ENCODE measurements at places on chromosomes 11 and 22.

DNA sequence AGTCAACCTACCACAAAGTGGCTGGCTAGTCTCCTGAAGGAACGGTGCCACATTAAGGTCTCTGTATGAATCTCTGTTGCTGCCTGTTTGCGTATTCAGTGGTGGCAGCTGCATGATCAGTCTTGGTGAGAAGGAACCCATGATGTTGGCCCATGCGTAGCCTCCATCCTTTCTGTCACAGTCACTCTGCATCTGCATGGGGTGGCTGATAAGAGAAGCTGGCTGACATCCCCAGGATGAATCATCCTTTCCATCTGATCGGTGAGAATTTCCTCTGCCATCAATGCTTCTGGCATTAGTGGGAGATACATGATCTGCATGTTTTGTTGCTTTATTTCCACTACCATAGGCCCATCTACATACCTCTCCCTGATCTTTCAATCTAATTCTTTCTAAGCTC, 199.0 kb upstream of the NECTIN1 start:
- H3K27ac ChIP-seq = no peak overlapping the region
- H3K27me3 ChIP-seq = peaks cover 9% of the 10 kb centered on the region
- H3K4me1 ChIP-seq = no peaks in the 10 kb centered on the region
- DNase-seq = no peak
- H3K4me3 ChIP-seq = no peak overlapping the region
- H3K36me3 ChIP-seq = no peaks in the 10 kb centered on the region

DNA sequence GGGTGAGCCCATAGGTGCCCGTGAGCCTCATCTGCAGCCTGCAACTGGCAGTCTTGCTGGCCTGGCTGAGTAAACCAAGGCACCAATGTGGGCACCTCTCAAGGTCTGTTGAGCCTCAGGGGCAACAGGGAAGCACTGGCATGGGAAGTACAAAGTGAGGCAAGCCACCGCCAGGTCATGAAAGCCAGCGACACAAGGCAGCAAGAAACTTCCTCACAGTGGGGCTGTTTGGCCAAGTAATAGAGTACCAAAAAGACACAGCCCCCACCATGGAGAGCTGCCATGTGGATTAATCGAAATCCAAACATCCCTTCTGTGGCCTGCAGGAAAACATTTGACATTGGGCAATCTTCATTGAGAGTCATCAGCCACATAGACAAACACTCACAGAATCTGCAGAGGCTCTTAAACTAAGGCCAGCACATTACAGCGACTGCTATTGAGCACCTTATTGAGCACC, 43.6 kb upstream of the FIBIN start:
- H3K36me3 ChIP-seq = no peaks in the 10 kb centered on the region
- H3K4me3 ChIP-seq = peak overlapping the region; percentile 36
- peak overlapping the region; percentile 94 for H3K27ac ChIP-seq
- no peaks in the 10 kb centered on the region for H3K27me3 ChIP-seq

DNA sequence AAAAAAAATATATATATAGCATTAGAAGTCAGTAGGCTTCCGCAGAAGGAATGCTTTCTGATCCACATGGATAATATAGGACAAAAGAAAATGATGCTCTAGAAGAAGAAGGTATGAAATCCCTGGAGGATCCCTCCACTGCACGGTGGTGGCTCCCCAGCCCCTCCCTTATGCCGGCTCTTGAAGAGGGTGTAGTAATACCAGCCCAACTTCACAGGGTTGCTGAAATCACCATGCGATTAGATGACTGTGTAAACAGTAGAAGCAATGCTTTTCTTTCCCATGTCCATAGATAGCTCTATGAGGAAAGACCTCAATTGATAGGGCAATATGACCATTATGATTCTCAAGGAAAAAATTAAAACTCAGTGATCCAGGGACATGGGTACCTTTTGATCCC, 3.2 kb upstream of the ETS1 start:
- no peak overlapping the region for H3K27ac ChIP-seq
- no peak overlapping the region for H3K4me3 ChIP-seq
- no peak for DNase-seq
- peaks cover 74% of the 10 kb centered on the region for H3K27me3 ChIP-seq
- H3K4me1 ChIP-seq = no peaks in the 10 kb centered on the region

DNA sequence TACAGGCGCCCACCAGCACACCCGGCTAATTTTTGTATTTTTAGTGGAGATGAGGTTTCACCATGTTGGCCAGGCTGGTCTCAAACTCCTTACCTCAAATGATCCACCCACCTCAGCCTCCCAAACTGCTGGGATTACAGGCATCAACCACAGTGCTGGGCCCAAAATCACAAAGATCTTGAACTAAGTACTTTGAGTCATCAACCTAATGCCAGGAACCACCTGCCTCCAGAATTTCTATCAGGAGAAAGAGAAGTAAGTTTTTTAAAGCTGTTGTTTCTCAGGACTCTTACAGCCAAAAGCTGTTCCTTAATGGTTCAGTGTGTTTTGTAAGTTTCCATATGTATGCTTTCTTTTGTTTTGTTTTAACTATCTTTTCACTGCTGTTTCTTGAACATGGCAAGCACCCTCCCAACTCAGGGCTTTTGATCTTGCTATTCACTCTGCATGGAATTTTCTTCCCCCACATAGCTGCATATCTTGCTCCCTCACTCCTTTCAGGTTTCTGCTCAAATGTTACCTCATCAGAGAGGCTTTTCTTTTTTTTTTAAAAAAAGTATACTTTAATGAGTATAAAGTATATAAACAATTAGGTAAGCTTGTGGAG, 6.0 kb upstream of the PAK1 start:
- no peak overlapping the region for H3K4me3 ChIP-seq
- H3K36me3 ChIP-seq = no peaks in the 10 kb centered on the region
- DNase-seq = no peak
- no peak overlapping the region for H3K27ac ChIP-seq

- H3K27ac ChIP-seq = no peak overlapping the region
- no peaks in the 10 kb centered on the region for H3K27me3 ChIP-seq
- H3K4me3 ChIP-seq = no peak overlapping the region
- H3K36me3 ChIP-seq = no peaks in the 10 kb centered on the region
- H3K4me1 ChIP-seq = no peaks in the 10 kb centered on the region
These were observed 5.5 kb upstream of the OR52J3 start for GRCh38 chr11:5040876-5041275.

GRCh38 chr11:27717377-27717776, 17.1 kb upstream of the BDNF start:
- no peak for DNase-seq
- H3K4me1 ChIP-seq = peaks cover 21% of the 10 kb centered on the region
- peaks cover 20% of the 10 kb centered on the region for H3K27me3 ChIP-seq
- no peak overlapping the region for H3K27ac ChIP-seq

- no peak overlapping the region for H3K27ac ChIP-seq
- H3K4me3 ChIP-seq = no peak overlapping the region
- H3K36me3 ChIP-seq = no peaks in the 10 kb centered on the region
- no peak for DNase-seq
These were observed 97.1 kb upstream of the CARD18 start for GRCh38 chr11:105236664-105237063.

DNA sequence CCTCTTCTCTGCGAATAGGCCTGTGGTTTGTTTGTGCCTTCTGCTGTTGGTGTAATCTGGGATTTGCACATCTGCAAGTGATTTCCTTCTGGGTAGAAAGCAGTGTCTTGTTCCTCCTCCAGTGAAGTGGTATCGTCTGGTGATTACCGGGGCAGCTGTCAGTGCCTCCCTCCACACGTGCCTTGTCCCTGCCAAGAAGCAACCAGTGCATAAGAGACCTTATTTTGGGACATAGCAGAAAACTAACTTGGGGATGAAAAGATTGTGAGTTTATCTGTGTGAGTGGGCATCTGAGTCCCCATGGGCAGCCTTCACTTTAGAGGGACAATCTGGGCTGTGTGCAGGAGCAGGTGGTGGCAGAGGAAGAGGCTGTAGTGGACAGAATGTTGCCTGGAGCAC, 71.5 kb upstream of the SORL1-AS1 start:
- no peak overlapping the region for H3K27ac ChIP-seq
- no peak overlapping the region for H3K4me3 ChIP-seq
- H3K36me3 ChIP-seq = no peaks in the 10 kb centered on the region
- no peaks in the 10 kb centered on the region for H3K4me1 ChIP-seq
- no peak for DNase-seq

DNA sequence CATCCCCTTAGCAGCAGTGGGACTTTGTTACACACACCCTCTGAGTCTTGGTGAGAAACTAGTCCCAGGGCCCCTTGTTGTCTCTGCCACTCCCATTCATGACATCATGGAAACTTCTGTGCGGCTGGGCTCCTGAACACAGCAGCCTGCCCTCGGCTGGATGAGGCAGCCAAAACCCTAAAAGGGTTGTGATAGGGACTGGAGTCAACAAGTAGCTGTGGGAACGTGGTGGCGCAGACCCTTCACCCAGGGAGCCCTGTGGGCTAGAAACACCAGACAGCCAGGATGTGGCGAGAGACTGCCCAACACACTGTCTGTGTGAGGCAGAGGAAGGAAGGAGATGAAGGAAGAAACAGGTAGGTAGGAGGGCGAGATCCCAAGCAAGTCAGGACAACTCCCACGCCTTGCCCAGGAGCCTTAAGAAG, 3.9 kb downstream of the CD3D start:
- no peaks in the 10 kb centered on the region for H3K4me1 ChIP-seq
- H3K27ac ChIP-seq = no peak overlapping the region
- no peak for DNase-seq
- no peak overlapping the region for H3K4me3 ChIP-seq
- no peaks in the 10 kb centered on the region for H3K36me3 ChIP-seq

DNA sequence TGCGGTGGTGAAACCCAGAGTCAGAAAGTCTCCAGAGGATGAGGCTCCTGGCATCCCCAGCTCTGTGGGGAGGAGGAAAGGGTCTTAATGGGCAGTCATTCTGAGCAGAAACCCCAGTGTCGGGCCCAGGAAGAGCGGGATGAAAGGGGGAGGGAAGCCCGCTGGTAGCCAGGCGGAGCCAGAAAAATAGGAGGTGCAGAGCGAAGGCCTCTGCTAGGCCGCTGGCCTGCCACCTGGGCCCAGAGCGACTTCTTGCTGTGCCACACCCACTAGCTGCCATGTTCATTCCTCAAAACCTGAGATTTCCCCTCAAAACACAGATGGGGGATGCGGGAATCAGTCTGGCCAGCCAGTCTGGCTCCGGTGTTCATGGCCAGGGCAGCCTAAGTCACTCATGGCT, 650 bp upstream of the POU2AF3 start:
- H3K27ac ChIP-seq = no peak overlapping the region
- no peak for DNase-seq
- H3K36me3 ChIP-seq = no peaks in the 10 kb centered on the region
- no peaks in the 10 kb centered on the region for H3K4me1 ChIP-seq
- peaks cover 40% of the 10 kb centered on the region for H3K27me3 ChIP-seq

DNA sequence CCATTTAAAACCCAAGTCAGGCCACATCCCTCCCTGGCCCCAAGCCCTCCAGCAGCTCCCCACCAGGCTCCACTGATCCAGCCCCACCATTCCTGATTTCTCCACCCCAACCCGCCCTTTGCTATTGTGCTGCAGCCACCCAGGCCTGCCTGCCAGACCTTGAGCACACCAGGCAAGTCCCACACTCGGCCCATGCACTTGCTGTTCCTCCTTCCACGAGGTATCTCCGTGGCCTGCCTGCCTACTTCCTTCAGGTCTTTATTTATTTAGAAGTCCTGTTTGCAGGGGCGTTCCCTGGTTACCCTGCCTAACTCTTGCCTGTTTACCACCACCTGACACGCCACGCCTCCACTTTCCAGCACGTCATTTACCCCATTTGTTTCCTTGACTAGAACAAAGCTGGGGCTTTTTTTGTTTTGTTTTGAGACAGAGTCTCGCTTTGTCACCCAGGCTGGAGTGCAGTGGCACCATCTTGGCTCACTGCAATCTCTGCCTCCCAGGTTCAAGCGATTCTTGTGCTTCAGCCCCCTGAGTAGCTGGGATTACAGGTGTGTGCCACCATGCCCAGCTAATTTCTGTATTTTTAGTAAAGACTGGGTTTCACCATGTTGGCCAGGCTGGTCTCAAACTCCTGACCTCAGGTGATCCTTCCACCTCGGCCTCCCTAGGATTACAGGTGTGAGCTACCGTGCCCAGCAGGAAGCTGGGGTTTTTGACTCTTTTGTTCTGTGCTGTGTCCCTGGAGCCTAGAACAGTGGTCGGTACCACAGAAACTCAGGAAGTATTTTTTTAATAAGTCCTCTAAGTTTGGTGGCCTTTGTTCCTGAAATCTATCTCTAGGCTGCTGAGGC, 6.7 kb downstream of the CENPM start:
- no peak for DNase-seq
- H3K4me3 ChIP-seq = no peak overlapping the region
- peak overlapping the region; percentile 81 for H3K27ac ChIP-seq

DNA sequence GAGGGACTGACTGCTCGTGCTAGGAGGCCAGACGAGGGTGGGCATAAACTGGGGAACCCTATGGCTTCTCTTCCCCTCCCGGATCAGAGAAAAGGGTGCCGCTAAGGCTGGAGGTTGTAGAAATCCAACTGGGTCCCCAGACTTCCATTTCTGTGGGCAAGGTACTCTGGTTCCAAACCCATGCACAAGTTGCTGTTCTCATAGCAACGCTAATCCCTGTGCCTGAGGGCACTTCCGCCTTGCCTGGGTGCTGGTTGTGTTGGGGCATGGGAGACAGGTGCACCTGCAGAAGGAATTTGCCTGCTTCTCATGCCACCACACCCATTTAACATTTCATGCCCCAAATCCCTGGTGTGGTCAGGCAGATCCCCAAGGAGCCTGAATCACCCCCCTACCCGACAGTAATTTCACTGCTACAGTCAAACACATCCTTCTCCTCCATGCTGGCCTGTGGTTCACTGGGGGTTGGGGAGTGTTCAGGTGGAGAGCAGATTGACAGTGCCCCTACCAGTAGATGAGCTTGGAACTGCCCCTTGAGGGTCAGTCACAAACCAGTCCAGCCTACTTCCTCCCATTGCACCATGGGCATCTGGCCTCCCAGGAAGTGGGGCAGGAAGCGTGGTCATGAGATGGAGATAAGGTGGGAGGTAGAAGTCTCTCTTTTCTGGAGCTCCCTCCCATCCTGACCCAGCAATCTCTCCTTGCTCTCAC, 1.2 kb downstream of the C2CD2L start:
- peak overlapping the region; percentile 20 for H3K27ac ChIP-seq
- H3K4me1 ChIP-seq = peaks cover 19% of the 10 kb centered on the region

DNA sequence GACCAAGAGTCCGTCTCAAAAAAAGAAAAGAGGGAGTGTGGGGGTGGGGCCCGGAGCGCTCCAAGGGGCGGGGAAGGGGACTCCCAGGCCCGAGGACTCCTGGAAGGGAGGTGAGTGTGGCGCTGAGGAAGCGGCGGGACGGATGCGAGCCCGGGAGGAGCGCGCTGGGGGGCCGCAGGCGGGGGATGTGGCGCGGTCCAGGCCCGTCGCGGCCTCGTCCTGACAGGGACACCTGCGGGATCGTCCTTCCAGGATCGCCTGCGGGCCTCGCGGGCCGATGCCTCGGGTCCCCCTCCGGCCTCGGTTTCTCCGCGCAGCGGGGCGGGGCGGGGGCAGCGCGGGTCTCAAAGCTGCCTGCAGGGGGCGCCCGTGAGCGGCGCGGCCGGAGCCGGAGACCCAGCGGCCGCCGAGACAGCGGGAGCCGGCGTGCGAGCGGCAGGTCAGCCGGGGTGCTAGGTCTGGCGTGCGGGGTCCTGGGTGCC, 3.8 kb upstream of the ADORA2A start:
- no peaks in the 10 kb centered on the region for H3K36me3 ChIP-seq
- peaks cover 31% of the 10 kb centered on the region for H3K27me3 ChIP-seq
- DNase-seq = peak; percentile 99
- no peaks in the 10 kb centered on the region for H3K4me1 ChIP-seq
- H3K27ac ChIP-seq = no peak overlapping the region
- peak overlapping the region; percentile 68 for H3K4me3 ChIP-seq

All from osteoblast (primary cell).